Choroid plexus epithelial cell (primary cell): ENCODE measurements at places on chromosomes 4 and X.
A peak's percentile ranks its signal among the peaks of the same experiment; 100 is the strongest.

GRCh38 chrX:7119950-7120877 is 27.3 kb upstream of the STS start:
- DNase-seq = peak; percentile 67

- no peak for DNase-seq
Measured at GRCh38 chr4:89625599-89626293, 211.2 kb downstream of the SNCA start.

GRCh38 chrX:63746278-63746677 is 38.7 kb downstream of the ARHGEF9 start:
- no peak for DNase-seq

GRCh38 chr4:7697343-7697742 is 242.3 kb downstream of the AFAP1 start:
- no peak for DNase-seq

DNA sequence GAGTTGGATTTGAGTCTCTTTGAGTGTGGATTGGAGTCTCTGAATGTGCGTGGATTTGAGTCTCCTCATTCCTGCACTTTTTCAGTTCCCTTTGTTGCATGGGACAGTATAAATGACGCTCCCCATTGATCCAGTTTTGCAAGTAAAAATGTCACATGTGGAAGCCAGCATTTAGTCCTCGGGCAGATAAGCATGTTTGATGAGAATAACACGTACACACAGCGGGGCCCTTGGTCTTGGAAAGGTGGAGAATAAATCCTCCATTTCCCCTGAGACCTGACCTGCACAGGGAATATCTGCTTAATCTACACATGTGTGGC is 8.1 kb downstream of the P2RY8 start:
- no peak for DNase-seq

GRCh38 chr4:150145090-150145945 is 67.1 kb downstream of the DCLK2 start:
- no peak for DNase-seq

GRCh38 chr4:48139691-48140090 is 5.6 kb upstream of the TXK start:
- DNase-seq = no peak

DNA sequence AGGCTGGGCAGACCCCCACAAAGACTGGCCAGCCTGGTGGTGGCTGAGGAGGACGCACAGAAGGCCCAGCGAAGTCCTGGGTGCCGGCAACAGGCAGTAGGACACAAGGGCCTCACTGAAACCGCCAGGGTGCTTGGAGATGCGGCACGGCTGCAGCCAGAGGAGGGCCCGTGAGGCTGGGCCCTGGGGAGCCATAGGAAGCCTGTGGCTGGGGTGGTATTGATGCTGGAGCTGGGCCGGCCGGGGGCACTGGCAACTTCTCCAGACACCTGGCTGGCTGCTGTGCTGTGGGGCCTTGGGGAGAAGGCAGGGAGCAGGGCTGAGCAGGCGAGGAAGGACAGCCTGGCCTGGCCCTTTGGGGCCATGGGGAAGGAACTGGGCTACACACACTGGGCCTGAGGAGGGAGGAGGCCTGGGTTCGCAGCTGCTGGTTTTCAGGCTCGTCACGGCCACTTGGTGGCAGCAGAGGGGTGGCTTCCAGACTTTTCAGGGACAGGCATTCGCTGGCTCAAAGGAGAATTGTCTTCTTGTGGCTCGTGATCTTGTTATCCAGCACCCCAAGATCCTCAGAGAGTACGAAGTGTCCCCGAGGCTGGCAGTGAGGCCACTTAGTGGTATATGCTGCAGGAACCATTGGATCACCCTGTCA is 37.2 kb downstream of the ATP2B3 start:
- peak; percentile 62 for DNase-seq

GRCh38 chr4:12579172-12579571 is 905.0 kb downstream of the RAB28 start:
- no peak for DNase-seq

DNA sequence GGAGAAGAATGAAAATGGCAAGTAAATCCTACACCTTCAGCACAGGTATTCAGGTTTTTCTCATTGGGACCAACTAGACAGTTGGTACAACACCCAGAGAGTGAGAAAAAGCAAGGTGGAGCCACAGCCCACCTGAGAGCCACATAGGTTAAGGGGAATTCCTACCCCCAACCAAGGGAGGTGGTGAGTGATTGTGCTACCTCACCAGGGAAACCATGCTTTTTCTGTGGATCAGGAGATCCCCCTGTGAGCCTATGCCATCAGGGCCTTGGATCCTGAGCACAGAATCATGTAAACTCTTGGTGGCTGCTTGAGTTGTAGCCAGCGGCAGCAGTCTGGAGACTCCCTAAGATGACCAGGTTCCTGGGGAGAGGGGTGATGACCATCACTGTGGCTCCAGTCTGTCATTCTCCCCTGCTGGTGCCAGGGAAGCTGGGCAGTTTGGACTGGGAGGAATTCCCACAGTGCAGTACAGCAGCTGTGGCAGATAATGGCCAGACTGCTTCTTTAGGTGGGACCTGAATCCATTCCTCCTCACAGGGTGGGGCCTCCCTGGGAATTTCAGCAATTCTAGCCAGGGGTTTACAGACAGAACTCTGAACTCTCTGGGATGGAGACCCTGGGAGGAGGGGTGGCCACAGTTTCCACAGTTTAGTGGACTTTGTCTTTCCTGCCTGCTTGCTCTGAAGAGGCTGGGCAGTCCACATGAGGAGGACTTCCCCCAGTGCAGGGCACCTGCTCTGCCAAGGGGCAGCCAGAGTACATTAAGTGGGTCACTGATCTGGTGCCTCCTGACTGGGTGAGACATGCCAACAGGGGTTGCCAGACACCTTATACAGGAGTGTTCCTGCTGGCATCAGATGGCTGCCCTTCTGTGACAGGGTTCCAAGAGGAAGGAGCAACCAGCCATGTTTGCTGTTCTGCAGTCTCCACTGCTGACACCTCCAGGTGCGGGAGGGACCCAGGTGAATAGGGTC is 43.2 kb downstream of the PARM1 start:
- no peak for DNase-seq

DNA sequence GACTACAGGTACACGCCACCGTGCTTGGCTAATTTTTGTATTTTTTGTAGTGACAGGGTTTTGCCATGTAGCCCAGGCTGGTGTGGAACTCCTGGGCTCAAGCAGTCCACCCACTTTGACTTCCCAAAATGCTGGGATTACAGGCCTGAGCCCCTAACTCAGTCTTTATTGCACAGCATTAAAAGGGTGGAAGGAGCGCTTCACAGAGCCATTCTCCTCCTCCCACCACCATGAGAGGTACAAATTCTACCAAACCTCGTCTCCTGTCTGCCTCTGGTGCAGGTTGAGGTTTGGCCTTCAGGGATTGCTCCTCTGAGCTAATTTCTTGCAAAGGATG is 52.3 kb downstream of the TLR10 start:
- no peak for DNase-seq

- no peak for DNase-seq
Measured at GRCh38 chr4:4838936-4839810, 20.3 kb upstream of the MSX1 start.

DNA sequence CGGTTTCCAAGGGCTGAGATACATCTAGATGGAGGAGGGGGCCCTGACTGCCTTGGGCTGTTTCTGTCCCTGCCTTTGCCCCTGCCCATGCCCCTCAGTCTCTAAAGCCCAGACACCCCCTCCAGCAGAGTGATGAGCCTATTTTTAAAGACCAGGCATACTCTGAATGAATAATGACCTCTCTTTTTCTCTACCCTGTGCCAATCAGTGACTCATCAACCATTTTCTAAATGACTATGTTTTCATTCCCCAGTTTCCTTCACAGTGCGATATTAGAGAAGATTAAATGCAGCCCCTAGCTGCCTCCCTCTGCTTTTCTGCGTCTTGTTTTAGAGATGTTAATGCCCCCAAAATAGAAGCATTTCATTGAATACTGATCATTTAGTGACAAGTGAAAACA is 15.5 kb upstream of the NHS start:
- DNase-seq = peak; percentile 3

GRCh38 chr4:98166025-98166730 is 22.9 kb upstream of the STPG2 start:
- DNase-seq = peak; percentile 4

GRCh38 chr4:55854129-55854528 is 681 bp downstream of the EXOC1 start:
- DNase-seq = no peak

- no peak for DNase-seq
Measured at GRCh38 chr4:81965911-81966310, 407.9 kb downstream of the HNRNPD start.

- peak; percentile 75 for DNase-seq
Measured at GRCh38 chr4:139300431-139301112, 733 bp upstream of the NAA15 start.

- peak; percentile 57 for DNase-seq
Measured at GRCh38 chr4:78768452-78769180, 7.5 kb upstream of the BMP2K start.

- peak; percentile 73 for DNase-seq
Measured at GRCh38 chr4:17613761-17614415, 553 bp upstream of the MED28 start.

GRCh38 chr4:112775801-112776200 is 138.9 kb downstream of the LARP7 start:
- DNase-seq = no peak

DNA sequence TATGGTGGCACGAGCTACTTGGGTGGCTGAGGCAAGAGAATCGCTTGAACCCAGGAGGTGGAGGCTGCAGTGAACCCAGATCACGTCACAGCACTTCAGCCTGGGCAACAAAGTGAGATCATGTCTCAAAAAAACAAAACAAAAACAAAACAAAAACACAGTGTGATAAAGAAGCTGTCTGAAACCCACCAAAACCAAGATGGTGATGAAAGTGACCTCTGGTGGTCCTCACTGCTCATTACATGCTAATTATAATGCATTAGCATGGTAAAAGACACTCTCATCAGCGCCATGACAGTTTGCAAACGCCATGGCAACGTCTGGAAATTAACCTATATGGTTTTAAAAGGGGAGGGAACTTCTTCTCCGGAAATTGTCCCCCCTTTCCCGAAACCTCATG is 29.4 kb upstream of the OPHN1 start:
- peak; percentile 62 for DNase-seq
